ENCODE measurements at places on chromosomes 12 and 14.

DNA sequence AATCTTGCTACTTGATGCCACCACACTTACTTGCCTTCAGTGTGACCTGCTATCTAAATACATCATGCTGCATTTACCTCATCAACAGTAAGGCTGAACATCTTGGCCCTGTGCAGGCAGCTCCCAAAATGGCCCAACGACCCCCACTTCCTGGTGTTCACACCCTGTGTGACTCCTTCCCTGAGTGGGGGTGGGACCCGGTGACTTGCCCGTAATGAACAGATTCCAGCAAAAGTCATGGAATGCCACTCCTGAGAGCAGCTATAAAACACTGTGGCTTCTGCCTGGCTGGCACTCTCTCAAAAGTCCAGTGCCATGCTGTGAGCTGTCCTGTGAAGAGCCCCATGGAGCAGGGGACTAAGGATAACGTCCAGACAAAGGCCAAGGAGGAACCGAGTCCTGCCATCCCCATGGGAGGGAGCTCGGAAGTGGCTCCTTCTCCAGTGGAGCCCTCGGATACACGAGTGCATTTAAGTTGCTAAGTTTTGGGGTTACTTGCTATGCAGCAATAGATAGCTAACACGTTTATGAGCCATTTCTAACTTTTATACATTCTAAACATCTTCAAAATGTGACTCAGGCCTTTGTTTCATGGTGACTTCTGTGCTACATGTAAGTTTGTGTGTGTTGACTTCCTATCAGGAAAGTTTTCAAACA is 33.0 kb downstream of the P2RX2 start:
- no peak overlapping the region for H3K4me3 ChIP-seq
- H3K27ac ChIP-seq: no peak overlapping the region
- no peaks in the 10 kb centered on the region for H3K4me1 ChIP-seq
- H3K36me3 ChIP-seq: peaks cover 38% of the 10 kb centered on the region
- no peak for DNase-seq

DNA sequence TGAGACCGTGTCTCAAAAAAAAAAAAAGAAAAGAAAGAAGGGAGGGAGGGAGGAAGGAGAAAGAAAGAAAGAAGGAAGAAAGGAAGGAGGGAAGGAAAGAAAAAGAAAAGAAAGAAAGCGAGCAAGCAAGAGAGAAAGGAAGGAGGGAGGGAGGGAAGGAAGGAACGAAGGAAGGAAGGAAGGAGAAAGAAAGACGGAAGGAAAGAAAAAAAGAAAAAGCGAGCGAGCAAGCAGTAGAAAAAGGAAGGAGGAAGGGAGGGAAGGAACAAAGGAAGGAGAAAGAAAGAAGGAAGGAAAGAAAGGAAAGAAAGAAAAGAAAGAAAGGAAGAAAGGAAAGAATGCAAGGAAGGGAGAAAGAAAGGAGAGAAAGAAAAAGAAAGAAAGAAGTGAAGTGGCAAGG is 504.0 kb downstream of the GLT1D1 start:
- H3K36me3 ChIP-seq: no peaks in the 10 kb centered on the region
- no peak for DNase-seq
- H3K4me1 ChIP-seq: no peaks in the 10 kb centered on the region
- H3K27me3 ChIP-seq: no peaks in the 10 kb centered on the region

DNA sequence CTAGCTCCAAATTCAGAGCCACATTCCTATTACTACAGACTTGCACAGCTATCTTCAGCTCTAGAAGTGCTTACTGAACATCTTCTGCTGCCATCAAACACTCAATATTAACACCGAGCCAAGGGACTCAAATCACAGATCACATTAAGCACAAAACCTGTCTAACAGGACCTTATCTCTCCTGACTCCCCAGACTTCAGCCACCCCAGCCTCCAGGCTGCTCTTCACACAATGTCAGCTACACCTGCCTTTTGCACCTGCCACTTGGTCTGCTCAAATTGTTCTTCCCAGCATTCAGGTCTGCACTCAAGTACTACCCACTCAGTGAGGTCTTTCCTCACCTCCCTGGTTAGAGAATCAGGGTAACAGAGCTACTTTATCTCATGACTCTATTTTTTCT is 57.1 kb downstream of the GALC start:
- peaks cover 17% of the 10 kb centered on the region for H3K36me3 ChIP-seq
- no peaks in the 10 kb centered on the region for H3K4me1 ChIP-seq
- no peak overlapping the region for H3K4me3 ChIP-seq
- no peak overlapping the region for H3K27ac ChIP-seq

DNA sequence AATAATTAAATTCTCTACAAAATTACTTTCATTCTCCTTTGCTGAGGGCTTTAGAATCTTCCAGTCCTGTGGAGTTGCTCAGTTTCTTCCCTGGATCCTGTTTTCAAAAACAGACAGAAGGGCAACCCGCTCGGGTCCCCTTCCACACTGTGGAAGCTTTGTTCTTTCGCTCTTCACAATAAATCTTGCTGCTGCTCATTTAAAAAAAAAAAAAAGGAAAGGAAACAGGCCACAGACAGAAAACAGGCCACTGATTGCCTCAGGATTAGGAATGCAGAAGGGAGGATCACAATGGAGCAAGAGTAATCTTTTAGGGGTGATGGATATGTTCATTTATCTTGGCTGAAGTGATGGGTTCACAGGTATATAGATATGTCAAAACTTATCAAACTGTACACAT is 29.5 kb upstream of the HIGD1C start:
- peak overlapping the region; percentile 20 for H3K4me3 ChIP-seq
- peaks cover 49% of the 10 kb centered on the region for H3K4me1 ChIP-seq
- H3K36me3 ChIP-seq: no peaks in the 10 kb centered on the region
- no peaks in the 10 kb centered on the region for H3K27me3 ChIP-seq

DNA sequence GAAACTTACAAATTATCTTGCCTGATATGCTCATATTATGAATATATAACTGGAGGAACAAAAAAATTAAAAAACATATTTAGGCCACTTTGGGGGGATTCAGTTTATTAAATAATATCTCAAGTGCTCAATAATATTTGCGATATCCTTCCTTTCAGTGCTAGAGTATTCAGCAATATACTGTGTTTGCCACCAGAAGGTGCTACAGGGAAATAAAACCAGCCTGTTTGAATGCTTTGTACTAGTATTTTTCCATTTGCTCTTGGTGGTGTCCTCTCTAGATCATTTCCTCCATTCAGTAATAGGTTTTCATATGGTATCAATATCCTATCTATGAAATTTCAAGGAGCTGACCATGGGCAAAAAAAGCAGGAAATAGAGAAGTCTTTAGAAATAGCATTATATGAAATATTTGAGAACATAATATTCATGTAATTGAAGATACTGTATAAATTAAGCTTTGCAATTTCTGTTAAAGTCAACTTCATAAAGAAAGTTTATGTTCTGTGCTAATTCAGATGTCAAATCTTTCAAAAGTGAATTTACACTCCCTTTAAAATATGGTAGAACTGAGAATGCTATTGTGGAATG is 106.2 kb upstream of the NAV3 start:
- H3K27me3 ChIP-seq: peaks cover 1% of the 10 kb centered on the region
- no peak overlapping the region for H3K4me3 ChIP-seq
- DNase-seq: no peak

DNA sequence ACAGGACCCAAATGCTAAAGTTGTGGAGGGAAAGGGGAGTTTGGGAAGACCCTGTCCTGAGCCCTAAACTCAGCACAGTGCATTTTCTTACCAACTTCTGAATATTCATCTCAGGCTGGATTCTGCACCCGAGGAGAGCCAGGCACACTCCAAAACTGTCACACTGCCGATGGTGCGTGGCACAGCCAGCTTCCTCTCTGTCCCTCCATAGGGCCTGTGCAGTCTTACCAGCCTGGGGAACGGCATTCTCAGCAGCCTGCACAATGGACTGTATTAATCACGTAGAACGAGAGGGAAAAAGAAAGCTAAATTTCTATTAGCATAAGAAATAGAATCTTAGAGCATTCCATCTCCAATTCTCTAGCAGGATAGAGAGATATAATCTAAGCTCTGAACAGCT is 71.3 kb upstream of the GPATCH2L start:
- no peak for DNase-seq
- H3K4me3 ChIP-seq: no peak overlapping the region
- no peak overlapping the region for H3K27ac ChIP-seq
- no peaks in the 10 kb centered on the region for H3K4me1 ChIP-seq
- H3K27me3 ChIP-seq: no peaks in the 10 kb centered on the region

DNA sequence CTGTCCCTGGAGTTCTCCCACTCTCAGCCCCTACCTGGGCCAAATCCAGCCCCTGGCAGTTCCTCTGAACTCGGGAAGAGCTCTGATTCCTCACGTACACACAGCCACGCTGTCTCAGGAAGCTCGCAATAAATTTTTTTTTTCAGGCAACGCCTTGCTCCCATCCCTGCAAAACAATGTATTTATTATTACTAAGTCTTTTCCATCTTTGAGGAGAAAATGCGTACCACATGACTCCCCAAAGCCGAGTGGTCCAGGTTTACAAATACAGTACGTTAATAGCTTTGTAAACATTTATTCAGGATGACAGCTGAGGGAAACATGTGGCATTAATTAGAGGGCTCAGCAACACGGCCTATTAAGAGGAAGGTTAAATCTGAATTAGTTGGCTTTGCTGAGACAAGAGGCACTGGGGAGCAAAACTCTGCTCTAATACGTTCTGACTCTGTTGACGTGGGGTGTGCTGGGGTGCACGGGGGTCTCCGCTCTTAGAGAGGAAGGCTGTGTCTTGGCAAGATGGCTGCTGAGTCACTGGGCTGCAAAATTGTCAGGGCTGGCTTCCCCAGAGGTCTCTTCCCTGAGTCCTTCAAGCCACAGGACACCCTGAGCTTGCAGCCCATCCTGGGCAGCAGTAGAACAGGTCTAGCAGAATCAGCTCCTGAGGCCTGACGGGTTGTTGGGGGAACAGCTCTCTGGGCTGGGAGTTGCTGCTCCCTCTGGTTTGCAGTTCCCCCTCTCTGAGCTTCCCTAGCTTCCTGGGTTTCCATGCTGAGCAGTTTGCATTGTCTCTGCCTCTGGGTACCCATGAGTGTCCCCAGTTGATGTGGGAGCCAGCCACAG is 185.2 kb upstream of the TBX3 start:
- H3K4me1 ChIP-seq: no peaks in the 10 kb centered on the region
- DNase-seq: no peak
- no peak overlapping the region for H3K4me3 ChIP-seq
- no peak overlapping the region for H3K27ac ChIP-seq
- H3K36me3 ChIP-seq: no peaks in the 10 kb centered on the region

- H3K27me3 ChIP-seq: no peaks in the 10 kb centered on the region
- no peak for DNase-seq
- H3K36me3 ChIP-seq: no peaks in the 10 kb centered on the region
- no peak overlapping the region for H3K4me3 ChIP-seq
- no peak overlapping the region for H3K27ac ChIP-seq
Observed at GRCh38 chr14:78259831-78260230, 89.7 kb downstream of the NRXN3 start.

- H3K4me1 ChIP-seq: peaks cover 2% of the 10 kb centered on the region
- H3K27ac ChIP-seq: no peak overlapping the region
- H3K36me3 ChIP-seq: no peaks in the 10 kb centered on the region
- DNase-seq: no peak
- H3K27me3 ChIP-seq: peaks cover 24% of the 10 kb centered on the region
Observed at GRCh38 chr12:100671396-100672074, 98.1 kb downstream of the GAS2L3 start.

- no peaks in the 10 kb centered on the region for H3K36me3 ChIP-seq
- H3K4me3 ChIP-seq: no peak overlapping the region
- no peak overlapping the region for H3K27ac ChIP-seq
- H3K27me3 ChIP-seq: peaks cover 52% of the 10 kb centered on the region
- no peaks in the 10 kb centered on the region for H3K4me1 ChIP-seq
Observed at GRCh38 chr12:52585946-52586345, 12.3 kb upstream of the KRT74 start.

DNA sequence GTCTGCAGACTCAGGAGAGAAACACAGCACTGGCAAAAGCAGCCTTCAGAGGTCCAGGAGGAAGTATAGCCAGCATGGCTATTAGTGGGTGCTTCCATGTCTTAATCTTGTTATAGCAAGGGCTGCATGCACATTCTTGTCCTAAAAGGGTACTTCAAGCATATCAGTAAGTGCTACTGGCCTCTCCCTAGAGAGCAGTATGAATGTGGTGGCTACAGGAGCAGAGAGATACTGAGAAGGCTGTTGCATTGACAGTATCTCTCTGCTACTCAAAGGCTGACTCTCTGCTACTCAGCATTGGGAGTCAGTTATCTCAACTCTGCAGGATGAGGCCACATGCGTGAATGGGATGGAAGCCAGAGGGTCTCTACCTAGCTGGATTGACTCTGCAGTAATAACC is 2.0 kb downstream of the GARIN6 start:
- H3K27me3 ChIP-seq: no peaks in the 10 kb centered on the region
- no peaks in the 10 kb centered on the region for H3K36me3 ChIP-seq
- no peak for DNase-seq
- H3K27ac ChIP-seq: no peak overlapping the region
- H3K4me1 ChIP-seq: no peaks in the 10 kb centered on the region

DNA sequence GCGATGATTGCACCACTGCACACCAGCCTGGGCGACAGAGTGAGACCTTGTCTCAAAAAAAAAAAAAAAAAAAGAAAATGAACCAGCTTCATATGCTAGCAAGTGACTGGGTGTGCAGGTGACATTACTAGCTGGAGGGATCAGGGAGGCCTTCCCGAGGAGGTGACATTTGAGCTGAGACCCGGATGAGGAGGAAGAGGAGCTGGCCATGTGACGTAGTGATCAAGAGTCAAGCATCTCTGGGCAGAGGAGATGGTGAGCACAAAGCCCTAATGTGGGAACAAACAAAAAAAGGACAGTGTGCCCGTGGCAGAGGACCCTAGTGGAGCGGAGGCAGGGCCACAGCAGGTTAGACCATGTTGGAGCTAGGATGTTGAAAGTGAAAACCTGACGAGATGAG is 3.5 kb upstream of the PTPN6 start:
- peaks cover 30% of the 10 kb centered on the region for H3K4me1 ChIP-seq
- no peak for DNase-seq
- H3K36me3 ChIP-seq: peaks cover 9% of the 10 kb centered on the region
- H3K4me3 ChIP-seq: no peak overlapping the region
- peak overlapping the region; percentile 34 for H3K27ac ChIP-seq

DNA sequence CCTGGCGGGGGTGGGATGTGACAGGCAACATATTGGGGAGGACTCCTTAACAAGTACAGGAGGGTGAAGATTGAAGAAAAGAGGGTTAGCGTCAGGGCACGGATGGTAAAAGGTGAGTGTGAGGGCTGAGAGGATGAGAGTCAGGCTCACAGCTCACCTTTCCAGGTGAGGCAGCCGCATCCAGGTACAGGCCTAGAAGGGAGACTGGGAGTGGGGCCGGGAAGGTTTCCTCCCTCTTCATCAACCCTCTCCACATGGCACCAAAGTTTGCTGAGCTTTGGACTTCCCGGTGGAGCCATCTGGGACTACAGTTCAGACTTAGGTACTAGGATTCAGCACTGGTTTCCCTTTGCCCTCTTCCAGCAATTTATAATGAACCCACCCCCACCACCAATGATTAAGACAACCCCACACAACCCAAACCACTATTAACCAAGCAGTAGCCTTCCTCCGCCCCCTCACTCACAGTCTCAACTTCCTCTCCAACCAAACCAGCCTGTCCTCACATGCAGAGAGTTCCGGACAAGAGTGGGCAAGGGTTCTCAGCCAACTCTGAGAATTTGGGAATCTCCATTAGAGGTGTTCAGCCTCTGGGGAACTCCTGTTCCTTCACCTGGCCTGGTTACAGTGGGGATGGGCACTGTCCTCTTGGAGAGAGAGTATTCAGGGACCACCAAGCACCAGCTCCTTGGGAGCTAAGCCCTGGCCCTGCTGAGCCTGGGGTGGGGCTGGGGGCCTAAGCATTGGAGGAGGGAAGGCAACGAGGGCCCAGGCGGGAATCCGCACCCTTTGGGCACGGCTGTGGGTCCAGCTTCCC is 2.4 kb upstream of the HOXC4 start:
- H3K4me3 ChIP-seq: no peak overlapping the region
- peaks cover 95% of the 10 kb centered on the region for H3K27me3 ChIP-seq
- H3K36me3 ChIP-seq: no peaks in the 10 kb centered on the region
- DNase-seq: no peak
- H3K4me1 ChIP-seq: no peaks in the 10 kb centered on the region
- H3K27ac ChIP-seq: no peak overlapping the region

Data from osteocyte (in vitro differentiated cells).